Activated naive CD4-positive, alpha-beta T cell treated with anti-CD3 and anti-CD28 coated beads, Interleukin-2, amount 50 U/mL, for 72 hours (primary cell): ENCODE measurements at places on chromosomes 6 and 20. TPM values are rescaled to one million over a fixed set of nuclear protein-coding genes. Genes with fewer than 3 reads are reported as not detected.

DNA sequence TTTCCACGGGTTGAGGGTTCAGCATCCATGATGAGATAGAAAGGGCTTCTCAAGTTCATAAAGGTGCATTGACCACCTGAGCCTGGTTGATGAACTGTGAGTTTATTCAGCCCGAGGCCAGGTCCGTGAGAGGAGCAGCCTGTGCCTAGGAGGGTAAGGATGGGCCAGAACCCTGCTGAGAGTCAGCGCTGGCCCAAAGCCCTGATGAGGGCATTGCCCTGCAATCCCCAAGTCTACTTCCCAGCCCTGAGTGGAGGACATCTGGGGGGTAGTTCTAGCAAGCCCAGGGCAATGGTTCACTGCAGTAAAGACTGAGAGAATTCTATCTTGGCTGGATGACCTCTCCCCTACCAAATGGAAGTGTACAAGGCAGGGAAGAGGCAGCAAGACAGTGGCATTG lies 123.3 kb upstream of the NXT1 start:
- DNase-seq = no peak

GRCh38 chr20:41507851-41508250 lies 110.3 kb downstream of the CHD6 start:
- DNase-seq = no peak

Gene TNNC2
- not detected for total RNA-seq

Gene HLA-DRB5
- total RNA-seq = 1.1 TPM

GRCh38 chr6:164040994-164041393 lies 626.5 kb downstream of the QKI start:
- DNase-seq = no peak

Gene LRRN4
- not detected for total RNA-seq

Gene OPRM1
- not detected for total RNA-seq

Gene RCAN2
- total RNA-seq = not detected

Gene CDH26
- total RNA-seq = 1.7 TPM

- DNase-seq = no peak
Measured at GRCh38 chr20:62428396-62429295, 1.3 kb upstream of the RBBP8NL start.

Gene HMGCLL1
- total RNA-seq = not detected

DNA sequence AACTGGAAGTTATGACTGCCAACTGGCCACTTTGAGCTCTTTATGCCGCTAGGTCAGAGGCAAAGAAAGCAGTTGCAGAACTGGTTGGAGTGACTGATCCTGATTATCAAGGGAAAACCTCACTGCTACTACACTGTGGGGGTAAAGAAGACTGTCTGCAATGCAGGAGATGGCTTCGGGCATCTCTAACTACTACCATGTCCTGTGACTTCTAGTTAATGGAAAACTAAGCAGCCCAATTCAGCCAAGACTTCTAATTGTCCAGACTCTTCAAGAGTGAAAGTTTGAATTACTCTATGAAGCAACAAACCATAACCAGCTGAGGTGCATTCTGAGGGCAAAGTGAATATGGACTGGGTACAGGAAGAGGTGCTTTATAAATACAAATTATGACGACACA lies 773.6 kb upstream of the SLC35B3 start:
- DNase-seq = no peak

DNA sequence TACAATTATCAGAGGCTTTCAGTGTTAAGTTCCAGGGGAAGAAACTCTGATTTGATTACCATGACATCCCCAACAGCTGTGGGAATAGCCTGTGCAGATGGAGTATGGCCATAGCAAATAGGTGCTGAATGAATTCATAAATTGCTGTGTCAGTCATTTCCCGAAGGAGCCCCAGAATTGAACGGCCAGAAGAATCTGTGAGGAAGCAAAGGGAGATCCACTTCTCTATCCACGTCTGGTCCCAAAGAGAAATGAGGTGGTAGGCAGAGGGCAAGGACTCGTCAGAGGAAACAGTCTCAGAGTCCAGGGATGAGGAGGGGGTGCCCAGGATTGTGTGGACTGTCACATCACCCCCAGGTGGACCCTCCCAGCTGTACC lies 3.1 kb upstream of the TAF8 start:
- DNase-seq = no peak

Gene MTG2
- total RNA-seq = 39.5 TPM

Gene TTBK1
- 0.37 TPM for total RNA-seq
